ENCODE measurements at places on chromosomes 7 and 10.

GRCh38 chr7:159035571-159036073, 109.0 kb downstream of the VIPR2 start:
- no peak for DNase-seq

GRCh38 chr10:78563314-78563713, 505.5 kb upstream of the ZMIZ1 start:
- no peak for DNase-seq

- DNase-seq = no peak
Measured at GRCh38 chr7:150515248-150516147, 826 bp downstream of the GIMAP7 start.

DNA sequence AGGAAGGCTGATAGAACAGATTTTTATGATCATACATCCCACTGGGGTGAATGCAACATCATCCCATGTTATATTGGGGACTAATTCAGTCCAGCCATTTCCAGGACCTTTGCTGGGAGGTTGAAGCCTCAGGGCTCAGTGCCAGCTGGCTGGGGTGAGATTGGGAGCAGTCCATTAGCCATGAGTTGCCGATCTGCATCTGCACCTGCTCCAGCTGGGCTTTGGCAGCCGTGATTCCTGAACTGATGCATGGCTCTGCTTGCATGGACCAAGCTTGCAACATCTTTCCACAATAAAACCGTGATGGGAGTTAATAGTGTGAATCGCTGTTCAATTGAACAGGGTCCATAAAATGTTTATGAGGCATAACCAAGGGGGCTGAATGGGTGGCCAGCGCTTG, 346.9 kb downstream of the TYW1 start:
- no peak for DNase-seq

GRCh38 chr10:71737001-71737833, 17.6 kb upstream of the C10orf105 start:
- DNase-seq = no peak

Data from activated CD4-positive, CD25-positive, alpha-beta regulatory T cell treated with anti-CD3 and anti-CD28 coated beads, Interleukin-2, amount 50 U/mL, for 16 hours (primary cell).